Cortex of kidney (tissue), 1 donor: ENCODE measurements at places on chromosomes 1 and 21.

- no peak for DNase-seq
These were observed 1.2 kb downstream of the SPATA46 start for GRCh38 chr1:162375463-162375862.

- DNase-seq = no peak
These were observed 36.9 kb upstream of the FNBP1L start for GRCh38 chr1:93411000-93411399.

DNA sequence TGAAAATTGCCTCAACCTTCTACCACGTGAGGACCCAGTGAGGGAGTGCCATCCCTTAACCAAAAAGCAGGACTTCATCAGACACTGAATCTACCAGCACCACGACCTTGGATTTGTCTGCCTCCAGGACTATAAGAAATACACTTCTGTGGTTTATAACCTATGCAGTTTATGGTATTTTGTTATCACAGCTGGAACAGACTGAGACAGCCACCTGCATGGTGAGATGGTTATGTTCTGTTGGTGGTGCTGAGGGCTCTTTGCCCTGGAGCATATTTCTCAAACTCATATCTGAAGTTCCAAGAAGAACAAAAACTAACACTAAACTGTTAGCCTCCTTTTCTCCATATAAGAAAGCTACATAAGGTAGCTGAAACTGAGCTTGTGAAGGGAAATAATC lies 69.8 kb upstream of the RGS18 start:
- DNase-seq = no peak

- DNase-seq = no peak
These were observed 22.7 kb downstream of the CCN1 start for GRCh38 chr1:85603086-85603880.

- DNase-seq = no peak
These were observed 343.0 kb downstream of the AMY1C start for GRCh38 chr1:104092698-104093097.

DNA sequence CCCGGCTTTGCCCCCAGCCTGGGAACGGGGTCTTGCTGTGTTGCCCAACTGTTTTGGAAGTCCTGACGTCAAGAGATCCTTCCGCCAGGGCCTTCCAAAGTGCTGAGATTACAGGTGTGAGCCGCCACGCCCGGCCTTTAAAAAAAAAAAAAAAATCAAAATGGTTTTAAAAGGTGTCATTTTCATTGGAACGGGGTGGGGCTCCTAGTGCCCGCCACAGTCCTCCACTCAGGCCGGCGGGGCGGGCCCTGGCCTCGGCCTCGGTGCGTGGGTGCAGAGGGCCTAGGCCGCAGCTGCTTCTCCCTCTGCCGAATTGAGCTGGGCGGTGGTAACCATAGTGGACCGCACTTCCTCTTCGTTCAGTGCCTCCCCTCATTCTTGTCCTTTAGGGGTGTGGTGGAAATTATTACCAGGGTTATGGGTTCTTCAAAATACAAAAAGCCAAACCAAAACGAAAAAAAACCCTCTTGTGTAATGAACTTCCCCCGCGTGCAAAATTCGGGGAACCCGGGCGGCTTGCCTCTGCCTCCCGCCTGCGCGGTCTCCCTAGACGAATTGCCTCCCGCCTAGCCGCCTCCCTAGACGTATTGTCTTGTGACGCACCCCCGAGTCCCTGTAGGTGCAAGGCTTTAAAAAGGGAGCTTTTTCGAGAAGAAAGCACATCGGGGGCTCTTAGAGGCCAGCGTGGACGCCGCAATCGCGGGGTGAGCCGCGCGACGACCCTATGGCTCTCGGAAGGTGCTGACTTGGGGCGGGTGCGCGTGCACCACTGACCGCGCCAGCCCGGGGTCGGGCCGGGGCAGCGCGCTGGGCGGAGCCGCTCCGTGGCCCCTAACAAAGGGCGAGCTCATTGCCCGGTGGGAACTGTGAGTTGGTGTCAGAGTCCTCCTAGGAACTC lies 10.5 kb upstream of the SPEN start:
- no peak for DNase-seq

- DNase-seq = no peak
These were observed 10.9 kb downstream of the WNT4 start for GRCh38 chr1:22131875-22132486.

GRCh38 chr1:92747735-92748134 lies 37.2 kb downstream of the EVI5 start:
- DNase-seq = no peak

GRCh38 chr1:8794605-8795004 lies 22.8 kb downstream of the RERE start:
- no peak for DNase-seq

DNA sequence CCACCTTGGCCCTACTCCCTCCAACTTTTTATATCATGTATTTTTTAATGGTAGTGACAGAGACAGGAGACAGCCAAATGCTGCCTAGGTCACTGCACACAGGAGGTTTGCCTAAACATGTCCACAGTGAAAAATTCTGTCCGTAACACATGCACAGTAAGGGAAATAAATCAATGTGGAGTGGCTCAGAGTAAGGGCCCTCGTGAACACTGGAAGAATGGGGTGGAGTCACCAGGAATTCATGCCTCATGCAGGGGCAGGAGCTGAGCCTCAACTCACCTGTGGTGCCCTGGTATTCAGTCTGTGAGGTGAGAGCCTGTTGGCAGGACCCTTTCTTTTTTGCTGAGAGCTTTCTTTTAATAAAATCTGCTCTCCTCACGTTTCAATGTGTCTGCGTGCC lies 289.1 kb downstream of the TGFB2 start:
- no peak for DNase-seq

DNA sequence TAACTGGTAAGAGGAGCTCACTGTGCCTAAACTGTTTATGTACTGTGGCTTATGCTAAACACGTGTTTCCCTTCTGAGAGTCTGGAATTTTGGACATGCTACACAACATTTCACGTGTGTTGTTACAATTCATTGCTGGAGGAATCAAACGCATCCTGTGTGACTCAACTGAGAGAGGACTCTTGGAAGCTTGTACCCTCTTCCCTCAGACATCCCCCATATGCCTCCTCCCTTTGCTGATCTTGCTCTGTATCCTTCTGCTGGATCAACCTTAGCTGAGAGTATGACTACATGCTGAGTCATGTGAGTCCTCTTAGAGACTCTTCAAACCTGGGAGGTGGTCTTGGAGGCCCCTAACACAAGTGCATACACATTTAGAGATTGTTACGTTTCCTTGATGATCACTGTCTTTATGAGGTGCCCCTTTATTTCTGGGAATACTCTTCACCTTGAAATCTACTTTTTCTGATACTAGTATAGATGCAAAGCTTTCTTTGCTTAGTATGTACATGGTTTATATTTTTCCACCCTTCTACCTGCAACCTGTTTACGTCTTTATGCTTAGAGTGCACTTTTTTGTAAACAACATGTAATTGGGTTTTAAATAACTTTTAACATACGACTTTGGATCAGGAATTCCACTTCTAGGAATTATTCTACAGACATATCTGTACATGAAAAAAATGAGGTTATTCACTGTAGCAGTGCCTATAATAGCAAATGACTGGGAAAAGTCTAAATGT lies 8.7 kb downstream of the NPHP4 start:
- no peak for DNase-seq

- no peak for DNase-seq
These were observed 53.9 kb downstream of the MEGF6 start for GRCh38 chr1:3557366-3557765.

DNA sequence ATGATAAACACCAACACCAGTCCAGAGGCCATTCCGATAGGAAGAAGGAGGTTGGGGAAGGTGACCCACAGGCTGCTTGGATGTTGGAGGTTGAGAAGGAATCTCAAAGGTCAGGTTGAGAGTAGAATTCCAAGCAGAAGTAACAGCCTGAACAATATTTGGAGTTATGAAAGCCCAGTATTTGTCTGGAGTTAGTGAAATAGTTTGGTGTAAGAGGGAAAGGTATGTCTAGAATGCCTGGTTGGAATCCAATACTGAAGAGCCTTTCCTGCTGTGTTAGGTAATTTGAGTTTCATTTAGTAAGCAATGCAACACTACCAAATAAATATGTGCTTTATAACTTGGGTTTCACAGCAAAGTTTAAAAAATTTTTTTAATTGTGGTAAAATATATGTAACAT lies 70.5 kb upstream of the MCOLN3 start:
- no peak for DNase-seq

DNA sequence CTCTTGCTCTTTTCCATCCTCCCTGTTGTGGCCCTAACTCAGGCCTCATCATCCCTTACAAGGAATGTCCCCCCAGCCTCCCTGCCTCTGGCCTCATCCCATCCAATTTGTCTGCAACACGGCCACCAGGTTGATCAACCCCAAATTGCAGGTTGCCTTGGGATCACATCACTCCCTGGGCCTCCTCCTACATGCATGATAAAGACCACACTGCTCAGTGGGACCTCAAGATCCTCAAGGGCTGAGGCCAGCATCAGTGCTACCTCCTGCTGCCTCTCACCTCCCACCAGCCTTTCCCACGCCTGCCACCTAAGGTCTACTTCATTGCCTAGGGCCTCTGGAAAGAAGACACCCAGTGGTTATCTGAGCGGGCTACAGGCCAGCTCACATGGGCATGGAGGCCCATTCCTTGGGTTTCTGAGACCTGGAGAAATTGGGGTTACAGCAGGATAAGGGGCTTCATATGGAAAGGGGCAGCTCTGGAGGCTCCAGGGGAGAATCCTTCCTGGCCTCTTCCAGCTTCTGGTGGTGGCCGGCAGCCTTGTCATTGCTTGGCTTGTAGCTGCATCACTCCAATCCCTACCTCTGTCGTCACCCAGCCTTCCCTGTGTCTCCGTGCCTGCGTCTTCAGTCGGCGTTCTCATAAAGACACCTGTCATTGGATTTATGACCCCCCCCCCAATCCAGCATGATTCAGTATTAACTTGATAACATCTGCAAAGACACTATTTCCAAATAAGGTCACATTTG lies 60.5 kb downstream of the KLHDC7A start:
- DNase-seq = no peak

GRCh38 chr1:30905916-30906620 lies 2.5 kb downstream of the SDC3 start:
- DNase-seq = no peak

- DNase-seq = no peak
These were observed 40.7 kb downstream of the DHCR24 start for GRCh38 chr1:54846301-54846700.

DNA sequence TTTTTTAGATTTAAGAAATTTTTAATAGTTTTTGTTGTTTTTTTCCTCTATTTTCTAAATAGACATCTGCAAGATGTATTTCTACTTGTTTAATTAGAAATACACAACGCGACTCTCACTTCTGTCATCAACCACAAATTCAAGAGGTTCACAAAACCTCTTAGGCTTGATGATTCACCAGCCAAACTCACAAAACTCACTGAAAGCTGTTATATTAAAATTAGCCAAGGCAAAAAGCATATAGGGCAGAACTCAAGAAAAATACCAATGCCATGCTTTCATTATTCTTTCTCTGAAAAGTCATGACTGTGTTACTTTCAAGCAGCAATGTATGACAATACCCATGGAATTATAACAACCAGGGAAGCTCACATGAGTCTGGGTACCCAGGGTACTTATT lies 487.0 kb upstream of the RGS18 start:
- DNase-seq = no peak

- DNase-seq = no peak
These were observed 437.0 kb downstream of the MATN1 start for GRCh38 chr1:30286241-30286987.
